Activated CD4-positive, alpha-beta T cell treated with anti-CD3 and anti-CD28 coated beads for 4 hours (primary cell): ENCODE measurements at places on chromosomes 7 and 10.

DNA sequence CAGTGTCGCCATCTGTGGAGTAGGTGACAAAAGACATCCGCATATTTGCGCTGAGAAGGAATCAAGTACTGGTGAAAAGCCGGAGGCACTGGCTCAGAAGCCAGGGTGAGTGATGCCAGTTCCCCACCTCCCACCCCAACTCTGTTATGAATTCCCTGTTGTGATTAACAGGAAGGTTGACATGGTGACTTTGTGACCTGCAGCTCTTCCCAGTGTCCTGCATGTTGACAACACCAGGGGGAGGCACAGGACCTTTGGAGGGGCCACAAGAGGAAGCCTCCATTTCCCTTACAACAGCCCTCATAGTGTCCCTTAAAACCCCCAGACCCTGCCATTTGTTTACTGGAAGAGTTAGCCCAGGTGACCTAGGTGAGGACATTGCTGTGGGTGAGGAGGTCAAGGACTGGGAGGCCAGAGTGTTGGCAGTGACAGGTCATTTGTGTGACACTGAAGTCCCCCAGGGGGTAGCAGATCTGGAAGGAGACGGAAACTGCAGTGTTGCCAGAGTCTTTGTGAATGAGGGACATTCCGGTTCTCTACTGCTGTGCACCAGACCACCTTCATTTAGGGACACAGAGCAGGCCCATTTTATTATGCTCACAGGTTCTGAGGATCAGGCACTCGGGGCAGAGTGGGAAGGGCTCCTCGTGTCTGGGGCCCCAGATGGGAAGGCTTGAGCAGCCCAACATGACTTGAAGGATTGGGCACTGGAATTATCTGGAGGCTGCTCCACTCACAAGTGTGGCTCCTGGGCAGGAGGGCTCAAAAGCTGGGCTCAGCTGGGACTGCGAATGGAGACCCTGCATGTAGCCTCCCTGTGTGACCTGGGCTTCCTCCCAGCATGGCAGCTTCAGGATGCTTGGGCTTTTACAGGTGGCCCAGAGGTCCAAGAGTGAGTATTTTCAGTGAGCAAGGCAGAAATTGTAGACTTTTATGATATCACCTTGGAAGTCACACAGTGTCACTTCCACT, 13.0 kb upstream of the ANTXRL start:
- no peak for DNase-seq

- DNase-seq: no peak
Observed at GRCh38 chr10:3898821-3899220, 113.8 kb upstream of the KLF6 start.

- DNase-seq: no peak
Observed at GRCh38 chr7:19079066-19079465, 38.4 kb downstream of the TWIST1 start.

GRCh38 chr7:106616708-106617051, 44.3 kb downstream of the CCDC71L start:
- no peak for DNase-seq

GRCh38 chr10:91643700-91644099, 10.8 kb upstream of the PPP1R3C start:
- no peak for DNase-seq

DNA sequence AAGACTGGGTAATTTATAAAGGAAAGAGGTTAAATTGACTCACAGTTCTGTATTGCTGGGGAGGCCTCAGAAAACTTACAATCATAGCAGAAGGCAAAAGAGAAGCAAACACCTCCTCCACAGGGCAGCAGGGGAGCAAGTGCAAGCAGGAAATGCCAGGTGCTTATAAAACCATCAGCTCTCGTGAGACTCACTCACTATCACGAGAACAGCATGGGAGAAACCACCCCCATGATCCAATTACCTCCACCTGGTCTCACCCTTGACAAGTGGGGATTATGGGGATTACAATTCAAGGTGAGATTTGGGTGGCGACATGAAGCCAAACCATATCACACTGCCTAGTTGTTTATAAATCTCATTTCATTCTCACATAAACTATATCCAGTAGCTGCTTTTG, 28.0 kb upstream of the CPN1 start:
- no peak for DNase-seq

- no peak for DNase-seq
Observed at GRCh38 chr10:79162861-79163665, 94.3 kb downstream of the ZMIZ1 start.

DNA sequence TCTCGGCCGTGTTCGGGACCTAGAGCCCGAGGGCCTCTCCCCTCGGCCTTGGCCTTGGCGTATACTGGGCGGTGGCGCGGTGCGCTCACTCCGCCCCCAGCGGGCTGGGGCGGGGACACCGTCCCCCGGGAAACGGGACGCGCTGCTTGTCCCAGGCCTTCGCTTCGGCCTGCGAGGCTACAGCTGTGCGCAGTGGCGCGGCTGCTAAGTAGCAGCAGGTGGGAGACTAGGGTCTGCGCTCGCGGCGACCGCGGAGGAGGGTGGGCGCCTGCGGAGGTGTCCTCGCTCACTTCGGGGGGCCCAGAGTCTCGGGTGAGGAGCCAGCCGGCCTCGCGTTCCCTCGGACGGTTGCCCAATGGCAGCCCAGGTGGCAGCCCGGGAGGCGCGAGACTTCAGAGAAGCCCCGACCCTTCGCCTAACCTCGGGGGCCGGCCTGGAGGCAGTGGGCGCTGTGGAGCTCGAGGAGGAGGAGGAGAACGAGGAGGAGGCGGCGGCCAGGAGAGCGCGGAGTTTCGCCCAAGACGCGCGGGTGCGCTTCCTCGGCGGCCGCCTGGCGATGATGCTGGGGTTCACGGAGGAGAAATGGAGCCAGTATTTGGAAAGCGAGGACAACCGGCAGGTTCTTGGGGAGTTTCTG, at the start of gene DNAH11:
Gene DNAH11, plus strand, starts transcription at position 149 of the 637 bp plus-strand sequence. Its CDS starts 207 bp downstream, at position 356.
- DNase-seq: no peak

DNA sequence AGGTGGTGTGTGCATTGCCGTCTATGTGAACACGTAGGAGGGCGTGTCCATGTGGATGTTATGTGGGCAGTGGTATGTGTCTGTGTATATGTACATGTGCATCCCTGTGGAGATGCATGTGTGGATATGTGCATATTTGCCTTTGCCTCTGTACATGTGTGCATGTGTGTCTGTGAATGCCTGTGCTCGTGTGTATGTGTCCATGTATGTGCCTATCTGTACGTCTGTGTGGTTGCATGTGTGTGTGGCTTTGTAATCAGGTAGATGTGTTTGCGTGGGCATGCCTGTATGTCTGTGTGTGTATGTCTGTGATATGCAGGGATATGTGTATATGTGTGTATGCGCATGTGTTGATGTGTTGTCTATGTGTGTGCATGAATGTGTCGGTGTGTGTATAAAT, 19.7 kb downstream of the ADCY1 start:
- DNase-seq: no peak

DNA sequence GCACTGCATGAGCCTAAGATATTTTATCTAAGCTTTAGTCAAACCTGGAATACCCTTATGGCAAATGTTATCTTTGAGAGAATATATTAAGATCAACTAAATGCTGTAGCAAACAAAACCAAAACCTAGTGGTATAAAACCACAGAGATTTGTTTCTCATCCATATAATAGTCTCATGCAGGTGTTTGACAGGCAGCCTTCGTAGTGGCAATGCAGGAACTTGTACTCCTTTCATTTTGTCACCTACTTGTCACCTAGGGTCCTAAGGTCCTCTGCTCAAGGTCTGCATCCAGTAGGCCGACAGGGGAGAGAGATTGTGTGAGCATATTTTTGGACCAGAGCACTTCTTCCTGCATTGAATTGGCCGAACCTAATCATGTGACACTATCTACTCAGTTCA, 352.6 kb downstream of the GPR37 start:
- no peak for DNase-seq

DNA sequence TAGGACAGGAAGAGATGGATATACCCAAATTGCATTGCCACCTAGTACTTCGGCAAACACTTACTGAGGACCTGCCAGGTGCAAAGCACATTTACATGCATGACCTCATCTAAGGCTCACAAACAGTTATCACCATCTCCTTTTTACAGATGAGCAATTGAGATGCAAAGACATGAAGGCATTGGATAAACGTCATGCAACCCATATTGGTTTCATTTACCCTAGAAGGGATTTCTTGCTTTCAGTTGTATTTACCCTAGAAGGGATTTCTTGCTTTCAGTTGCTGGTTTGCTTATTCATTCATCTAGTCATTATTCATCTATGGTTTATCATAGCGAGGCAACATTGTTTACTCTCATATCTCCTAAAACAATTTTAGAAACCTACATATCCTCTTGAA, 52.2 kb downstream of the STEAP1B start:
- no peak for DNase-seq

DNA sequence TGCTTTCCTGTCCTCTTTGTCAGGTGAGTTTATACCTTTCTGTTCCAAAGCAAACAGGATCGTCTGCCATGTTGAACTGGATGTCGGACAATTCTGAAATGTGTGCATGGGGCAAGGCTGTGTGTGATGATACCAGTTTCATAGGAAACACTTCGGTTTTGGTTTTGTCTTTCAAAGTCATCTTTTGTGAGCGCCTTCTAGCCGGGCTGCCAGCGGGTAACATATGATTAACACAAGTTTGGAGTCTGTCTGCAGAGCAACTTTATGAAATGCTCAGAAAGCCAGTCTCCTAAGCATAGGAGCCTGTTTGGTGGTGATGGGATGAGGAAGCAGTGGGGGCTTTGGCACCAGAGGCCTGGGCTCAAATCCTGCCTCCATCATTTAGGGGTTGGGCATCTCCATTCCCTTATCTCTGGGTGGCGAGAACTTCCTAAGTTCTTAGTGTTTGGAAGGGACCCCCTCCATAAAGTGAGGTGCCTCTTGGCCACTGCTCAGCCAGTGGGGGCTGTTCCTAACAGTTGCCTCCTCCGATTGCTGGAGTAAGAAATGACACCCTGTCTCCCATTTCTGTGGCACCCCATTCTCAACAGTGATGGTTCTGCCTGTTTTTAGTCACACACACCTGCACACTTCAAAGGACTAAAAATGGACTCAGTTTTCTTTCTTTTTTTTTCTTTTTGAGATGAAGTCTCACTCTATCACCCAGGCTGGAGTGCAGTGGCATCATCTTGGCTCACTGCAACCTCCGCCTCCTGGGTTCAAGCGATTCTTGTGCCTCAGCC, 36.8 kb downstream of the CUX1 start:
- DNase-seq: no peak
